Activated T-helper 2 cell treated with anti-CD3 and anti-CD28 coated beads, Interferon-gamma antibody, Interleukin-2, Interleukin-4, amounts not matched to agents 10 μg/mL and 5 μg/mL and 100 μg/mL, durations not matched to agents 14 hours and 24 hours and 36 hours (primary cell): ENCODE measurements at places on chromosomes 2 and 18. TPM values are rescaled to one million over a fixed set of nuclear protein-coding genes. Genes with fewer than 3 reads are reported as not detected.

DNA sequence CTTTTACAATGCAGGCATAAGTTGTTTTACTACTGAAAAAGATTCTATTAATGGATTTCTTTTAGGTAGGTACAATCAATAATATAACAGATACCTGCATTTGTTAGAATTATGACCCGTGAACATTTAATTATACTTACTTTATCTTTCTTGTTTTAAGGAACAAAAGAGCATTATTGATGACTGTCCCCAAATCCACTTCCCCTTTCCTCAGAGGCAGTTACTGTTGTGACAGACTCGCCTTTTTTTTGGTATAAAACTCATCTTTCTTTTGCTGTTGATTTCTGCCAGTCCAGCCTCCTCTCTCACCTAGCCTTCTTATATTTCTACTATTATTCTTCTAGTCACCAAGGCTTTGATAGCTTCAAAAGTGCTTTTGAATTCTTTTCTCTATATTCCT, 12.1 kb downstream of the ACTR3 start:
- no peak for DNase-seq
- H3K27ac ChIP-seq = peak overlapping the region; percentile 19
- no peaks in the 10 kb centered on the region for H3K27me3 ChIP-seq
- H3K4me3 ChIP-seq = no peak overlapping the region
- peaks cover 55% of the 10 kb centered on the region for H3K36me3 ChIP-seq

Gene RNU2-63P
- total RNA-seq = 19.7 and 21.6 TPM in 2 replicates

DNA sequence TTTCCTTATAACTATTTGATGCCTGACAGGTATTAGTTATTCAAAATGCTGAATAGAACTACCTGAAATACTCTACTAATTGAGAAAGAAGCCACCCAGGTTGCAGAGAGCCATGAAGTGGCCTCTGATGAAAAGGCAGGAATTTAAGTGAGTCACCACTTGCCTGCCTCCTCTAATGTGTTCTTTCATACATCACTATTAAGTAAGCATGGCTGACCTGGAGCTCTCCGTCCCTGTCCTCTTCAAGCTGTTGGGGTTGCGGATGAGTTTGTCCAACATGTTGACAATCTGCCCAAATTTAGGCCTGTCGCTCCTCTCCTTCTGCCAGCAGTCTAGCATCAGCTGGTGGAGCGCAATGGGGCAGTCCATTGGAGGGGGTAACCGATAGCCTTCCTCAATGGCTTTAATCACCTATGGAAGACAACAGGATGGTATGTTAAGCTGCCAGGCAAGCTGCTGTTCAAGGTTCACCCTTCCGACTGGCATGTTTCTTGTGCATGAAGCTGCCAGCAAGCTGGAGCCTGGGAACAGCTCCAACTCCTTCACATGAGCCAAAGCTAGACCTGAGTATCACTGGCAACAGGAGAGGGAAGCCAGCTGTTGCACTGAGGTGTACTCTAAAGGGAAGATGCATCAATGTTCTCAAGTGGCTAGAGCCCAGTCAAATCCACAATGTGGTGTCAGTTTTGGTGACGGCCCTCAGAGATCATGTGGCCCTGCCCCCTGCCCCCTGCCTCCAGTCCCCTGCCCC, 142.2 kb downstream of the EPHA4 start:
- no peaks in the 10 kb centered on the region for H3K36me3 ChIP-seq
- no peaks in the 10 kb centered on the region for H3K4me1 ChIP-seq
- no peak for DNase-seq
- peaks cover 2% of the 10 kb centered on the region for H3K27me3 ChIP-seq

- H3K36me3 ChIP-seq = no peaks in the 10 kb centered on the region
- no peak overlapping the region for H3K4me3 ChIP-seq
- no peak overlapping the region for H3K27ac ChIP-seq
- H3K4me1 ChIP-seq = no peaks in the 10 kb centered on the region
- DNase-seq = no peak
Measured at GRCh38 chr2:56191617-56192016, 7.8 kb downstream of the CCDC85A start.

GRCh38 chr2:234202601-234203000, 152.1 kb downstream of the SPP2 start:
- no peaks in the 10 kb centered on the region for H3K4me1 ChIP-seq
- peaks cover 4% of the 10 kb centered on the region for H3K27me3 ChIP-seq
- no peak for DNase-seq
- no peak overlapping the region for H3K27ac ChIP-seq
- no peak overlapping the region for H3K4me3 ChIP-seq

Gene DCC
- total RNA-seq = not detected in 2 replicates

DNA sequence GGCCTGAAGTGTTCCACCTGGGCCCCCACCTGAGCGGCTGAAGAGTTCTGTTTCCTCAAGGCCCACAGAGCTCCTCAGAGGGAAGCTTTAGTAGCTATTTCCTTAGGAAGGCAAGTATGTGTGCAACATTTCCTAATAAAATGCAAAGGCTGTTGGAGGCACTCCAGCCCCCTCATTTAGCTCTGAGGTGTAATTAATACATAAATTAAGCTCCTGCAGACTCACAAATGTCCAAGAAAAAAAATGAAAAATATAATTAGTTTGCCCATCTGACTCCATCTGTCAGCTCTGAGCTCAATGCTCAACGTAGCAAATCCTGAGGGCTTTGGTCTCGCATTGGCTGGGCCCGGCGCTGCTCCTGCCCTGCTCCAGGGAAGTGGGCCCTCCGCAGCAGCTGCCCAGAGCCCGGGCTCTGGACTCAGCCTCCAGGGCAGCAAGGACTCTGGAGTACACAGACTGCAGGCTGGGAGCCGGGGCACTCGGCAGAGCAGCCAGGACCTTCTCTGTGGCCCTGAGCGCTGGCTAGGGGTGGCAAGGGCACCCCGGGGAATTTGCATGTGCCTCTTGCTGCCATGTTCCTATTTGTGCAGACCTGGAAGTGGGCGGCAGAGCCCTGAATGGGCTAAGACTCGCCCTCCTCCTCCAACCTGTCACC, 23.4 kb upstream of the C1QL2 start:
- H3K27me3 ChIP-seq = no peaks in the 10 kb centered on the region
- DNase-seq = no peak
- H3K36me3 ChIP-seq = no peaks in the 10 kb centered on the region
- no peaks in the 10 kb centered on the region for H3K4me1 ChIP-seq
- no peak overlapping the region for H3K27ac ChIP-seq

Gene CDH20
- total RNA-seq = not detected in 2 replicates

Gene NMS
- not detected in 2 replicates for total RNA-seq

DNA sequence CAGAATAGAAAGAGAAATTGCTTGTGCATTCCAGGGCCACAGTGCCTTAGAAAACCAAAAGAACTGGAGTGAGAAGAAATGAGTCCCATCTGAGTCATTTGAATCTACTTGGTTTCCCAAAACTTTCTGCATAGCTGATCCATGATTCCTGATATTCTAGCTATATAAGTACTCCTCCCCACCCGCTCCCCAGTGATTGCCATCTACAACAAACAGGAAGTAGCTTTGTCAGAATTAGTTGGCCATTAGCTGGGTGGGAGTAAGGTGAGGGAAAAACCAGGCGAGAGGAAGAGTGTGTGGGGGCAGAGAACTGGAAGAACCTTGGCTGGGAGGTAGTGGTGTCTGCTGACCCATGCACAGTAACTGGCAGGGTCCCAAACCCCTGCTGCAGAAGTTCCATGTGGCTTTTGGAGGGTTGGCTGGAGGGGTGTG, 122.1 kb downstream of the ACAA2 start:
- no peak overlapping the region for H3K4me3 ChIP-seq
- peaks cover 5% of the 10 kb centered on the region for H3K27me3 ChIP-seq
- DNase-seq = no peak
- H3K36me3 ChIP-seq = no peaks in the 10 kb centered on the region
- H3K4me1 ChIP-seq = peaks cover 12% of the 10 kb centered on the region

DNA sequence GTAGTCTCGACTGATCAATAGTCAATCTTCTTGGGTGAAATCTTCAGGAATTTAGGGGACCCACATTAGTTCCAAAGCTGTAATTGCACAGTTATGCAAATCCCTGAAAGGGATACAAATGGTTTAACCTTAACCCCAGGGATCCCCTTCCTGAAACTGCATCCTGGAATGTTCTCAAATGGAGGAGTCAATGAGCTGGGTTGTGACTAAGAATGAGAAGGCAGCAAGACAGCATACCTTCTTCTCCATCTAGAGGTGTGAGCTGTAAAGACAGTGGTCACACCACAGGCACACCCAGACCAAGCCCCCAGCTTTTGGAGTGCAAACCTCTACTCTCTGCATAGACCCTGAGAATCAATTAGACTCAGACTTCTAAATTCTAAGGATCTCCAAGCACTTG, 164.7 kb upstream of the MEIS1 start:
- H3K4me1 ChIP-seq = no peaks in the 10 kb centered on the region
- no peak overlapping the region for H3K27ac ChIP-seq
- no peak for DNase-seq
- no peaks in the 10 kb centered on the region for H3K27me3 ChIP-seq
- no peaks in the 10 kb centered on the region for H3K36me3 ChIP-seq
- no peak overlapping the region for H3K4me3 ChIP-seq

DNA sequence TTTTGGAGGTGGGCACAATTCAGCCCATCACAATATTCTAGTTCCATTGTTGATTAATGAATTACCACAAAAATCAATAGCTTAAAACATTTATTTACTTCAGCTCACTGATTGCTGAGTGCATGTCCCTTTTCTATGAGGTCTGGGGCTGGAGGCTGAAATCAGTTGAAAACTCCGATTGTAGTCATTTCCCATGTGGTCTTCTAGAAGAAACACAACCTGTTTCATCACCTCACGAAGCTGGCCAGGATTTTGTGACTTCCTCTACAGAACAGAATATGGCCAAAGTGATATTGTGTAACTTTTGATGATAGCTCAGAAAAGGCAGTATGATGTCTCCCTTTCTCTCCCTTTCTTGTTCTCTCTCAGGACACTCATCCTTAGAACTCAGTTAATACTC, 44.1 kb upstream of the CYRIA start:
- H3K27ac ChIP-seq = no peak overlapping the region
- H3K4me3 ChIP-seq = no peak overlapping the region
- H3K27me3 ChIP-seq = peaks cover 1% of the 10 kb centered on the region

Gene FEV
- total RNA-seq = not detected in 2 replicates

DNA sequence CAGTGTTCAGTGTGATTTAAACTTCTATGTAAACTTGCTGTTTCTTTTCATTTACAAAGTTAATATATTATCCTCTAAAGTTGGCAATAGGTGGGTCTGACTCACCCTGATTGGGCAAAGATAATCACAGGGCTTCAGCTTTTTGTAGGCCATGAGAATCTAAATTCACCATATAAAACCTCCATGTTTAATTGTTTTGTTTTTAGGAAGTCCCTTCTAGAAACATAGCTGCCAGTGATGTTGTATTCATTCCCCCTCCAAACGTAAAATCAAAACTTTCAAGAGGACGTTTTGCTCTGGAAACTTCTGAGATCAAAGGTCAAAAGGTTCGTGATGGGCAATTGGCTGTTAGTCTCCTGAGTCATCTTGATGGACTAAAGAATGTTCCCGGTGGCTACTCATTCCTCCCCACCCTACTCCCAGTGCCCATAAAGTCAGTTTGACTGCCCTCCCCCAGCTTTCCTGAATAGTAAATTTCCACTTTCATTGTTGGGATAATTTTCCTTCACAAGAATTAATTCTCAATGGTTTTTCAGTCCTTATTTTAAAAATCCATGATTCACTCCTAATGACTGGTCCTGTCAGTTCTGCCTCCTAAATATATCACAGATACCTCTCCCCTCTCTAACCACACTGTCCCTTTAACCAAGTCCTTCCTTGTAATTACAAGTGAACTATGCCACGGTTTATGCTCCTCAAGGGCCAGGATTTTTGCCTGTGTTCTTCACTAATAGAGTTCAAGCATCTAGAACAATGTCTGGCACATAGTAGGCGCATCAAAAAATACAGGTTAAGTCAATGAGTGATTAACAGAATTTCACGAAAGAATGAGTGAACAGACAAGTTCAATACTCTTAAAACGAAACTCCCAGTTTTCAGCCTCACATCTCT, 164.4 kb upstream of the VRK2 start:
- no peaks in the 10 kb centered on the region for H3K36me3 ChIP-seq
- DNase-seq = no peak
- no peaks in the 10 kb centered on the region for H3K4me1 ChIP-seq
- no peak overlapping the region for H3K27ac ChIP-seq
- no peak overlapping the region for H3K4me3 ChIP-seq

GRCh38 chr2:68086166-68086565, 23.4 kb upstream of the C1D start:
- peaks cover 28% of the 10 kb centered on the region for H3K4me1 ChIP-seq
- H3K36me3 ChIP-seq = no peaks in the 10 kb centered on the region
- H3K27me3 ChIP-seq = peaks cover 11% of the 10 kb centered on the region
- H3K4me3 ChIP-seq = no peak overlapping the region
- DNase-seq = no peak
- H3K27ac ChIP-seq = no peak overlapping the region

GRCh38 chr2:176491172-176491904, 222.1 kb downstream of the MTX2 start:
- H3K36me3 ChIP-seq = no peaks in the 10 kb centered on the region
- peaks cover 18% of the 10 kb centered on the region for H3K4me1 ChIP-seq
- peak; percentile 13 for DNase-seq
- peaks cover 60% of the 10 kb centered on the region for H3K27me3 ChIP-seq
- no peak overlapping the region for H3K4me3 ChIP-seq
- peak overlapping the region; percentile 18 for H3K27ac ChIP-seq

- H3K4me1 ChIP-seq = peaks cover 20% of the 10 kb centered on the region
- H3K27ac ChIP-seq = no peak overlapping the region
- H3K27me3 ChIP-seq = peaks cover 92% of the 10 kb centered on the region
- no peak overlapping the region for H3K4me3 ChIP-seq
- H3K36me3 ChIP-seq = no peaks in the 10 kb centered on the region
- no peak for DNase-seq
Measured at GRCh38 chr2:70890469-70891065, 45.1 kb upstream of the ATP6V1B1 start.

Gene POLR1A
- 54.5 and 61.8 TPM in 2 replicates for total RNA-seq

Gene ZAP70
- 231 and 234 TPM in 2 replicates for total RNA-seq

GRCh38 chr18:13573750-13574149, 152.6 kb downstream of the FAM210A start:
- H3K4me3 ChIP-seq = no peak overlapping the region
- DNase-seq = no peak
- no peak overlapping the region for H3K27ac ChIP-seq
- peaks cover 12% of the 10 kb centered on the region for H3K36me3 ChIP-seq
- peaks cover 57% of the 10 kb centered on the region for H3K4me1 ChIP-seq

DNA sequence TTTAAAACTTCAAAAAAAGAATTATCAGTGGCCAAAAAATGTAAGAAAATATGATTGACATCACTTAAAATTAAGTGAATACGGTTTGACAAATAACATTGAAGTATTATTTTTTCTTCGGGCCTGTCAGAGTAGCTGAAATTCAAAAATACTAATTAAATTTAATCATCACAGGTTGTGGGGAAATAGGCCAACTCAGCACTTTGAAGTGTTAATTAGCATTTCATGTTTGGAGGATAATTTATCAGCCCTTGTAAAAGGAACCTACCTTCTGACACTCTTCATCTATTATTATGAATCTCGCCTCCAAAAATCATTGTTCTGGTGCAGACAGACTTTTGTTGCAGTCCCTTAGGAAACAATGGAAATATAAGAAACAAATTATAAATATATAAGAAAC, 17.6 kb upstream of the OR6B3 start:
- no peak for DNase-seq

- DNase-seq = no peak
- H3K27ac ChIP-seq = peak overlapping the region; percentile 55
- H3K27me3 ChIP-seq = no peaks in the 10 kb centered on the region
- H3K4me3 ChIP-seq = no peak overlapping the region
- H3K36me3 ChIP-seq = peaks cover 13% of the 10 kb centered on the region
Measured at GRCh38 chr2:88599527-88599926, 27.7 kb downstream of the EIF2AK3 start.

GRCh38 chr2:30990176-30990575, 148.1 kb downstream of the GALNT14 start:
- no peak for DNase-seq
- no peaks in the 10 kb centered on the region for H3K36me3 ChIP-seq
- H3K27ac ChIP-seq = no peak overlapping the region
- no peak overlapping the region for H3K4me3 ChIP-seq
- H3K27me3 ChIP-seq = no peaks in the 10 kb centered on the region
- no peaks in the 10 kb centered on the region for H3K4me1 ChIP-seq
